ENCODE measurements at places on chromosomes 1 and 21. TPM values are rescaled to one million over a fixed set of nuclear protein-coding genes. Genes with fewer than 3 reads are reported as not detected.
A peak's percentile ranks its signal among the peaks of the same experiment; 100 is the strongest.

The IL20 gene
- not detected for total RNA-seq

The KCNE2 gene
- not detected for total RNA-seq

The ARHGAP29 gene
- 22.3 TPM for total RNA-seq

The WASF2 gene
- total RNA-seq: 103 TPM

The RPF1 gene
- 34.0 TPM for total RNA-seq

The FBXO2 gene
- 1.8 TPM for total RNA-seq

The SLC44A3 gene
- 6.7 TPM for total RNA-seq

The HJV gene
- 43.8 TPM for total RNA-seq

GRCh38 chr1:159960721-159961381, 6.8 kb upstream of the SLAMF9 start:
- peak overlapping the region; percentile 34 for H3K27ac ChIP-seq
- H3K4me3 ChIP-seq: peak overlapping the region; percentile 39
- DNase-seq: no peak
- no peaks in the 10 kb centered on the region for H3K4me1 ChIP-seq
- H3K27me3 ChIP-seq: no peaks in the 10 kb centered on the region

DNA sequence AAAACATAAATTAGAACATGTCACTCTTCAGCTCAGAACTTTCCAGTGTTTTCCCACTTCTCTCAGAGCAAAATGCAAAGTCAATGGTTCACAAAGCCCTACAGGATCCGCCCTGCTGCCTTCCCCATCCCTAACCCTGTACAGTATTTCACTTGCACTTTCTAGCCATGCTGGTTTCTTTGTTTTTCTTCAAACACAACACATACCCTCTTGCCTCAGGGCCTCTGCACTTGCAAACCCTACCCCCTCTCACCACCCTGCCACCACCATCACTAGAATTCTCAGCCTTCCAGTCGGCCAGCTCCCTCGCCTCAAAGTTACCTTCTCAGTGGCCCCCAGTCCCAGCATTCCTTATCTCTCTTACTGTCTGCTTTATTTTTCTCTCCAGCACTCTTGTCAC, 17.6 kb downstream of the TEX35 start:
- DNase-seq: no peak
- no peaks in the 10 kb centered on the region for H3K27me3 ChIP-seq
- no peak overlapping the region for H3K27ac ChIP-seq

GRCh38 chr1:203274603-203275381, 30.5 kb upstream of the BTG2 start:
- no peak for DNase-seq
- H3K4me1 ChIP-seq: peaks cover 13% of the 10 kb centered on the region
- H3K4me3 ChIP-seq: no peak overlapping the region
- H3K27me3 ChIP-seq: no peaks in the 10 kb centered on the region
- H3K27ac ChIP-seq: no peak overlapping the region

- H3K4me1 ChIP-seq: no peaks in the 10 kb centered on the region
- H3K36me3 ChIP-seq: no peaks in the 10 kb centered on the region
- no peak overlapping the region for H3K4me3 ChIP-seq
- H3K27ac ChIP-seq: no peak overlapping the region
Measured at GRCh38 chr1:23661887-23662286, 29.7 kb upstream of the RPL11 start.

- H3K4me1 ChIP-seq: peaks cover 12% of the 10 kb centered on the region
- no peaks in the 10 kb centered on the region for H3K27me3 ChIP-seq
- H3K36me3 ChIP-seq: no peaks in the 10 kb centered on the region
- no peak for DNase-seq
- no peak overlapping the region for H3K27ac ChIP-seq
- H3K4me3 ChIP-seq: peak overlapping the region; percentile 40
Measured at GRCh38 chr1:202159534-202160371, 649 bp downstream of the PTPN7 start.

- DNase-seq: peak; percentile 28
- H3K4me3 ChIP-seq: peak overlapping the region; percentile 89
- no peaks in the 10 kb centered on the region for H3K36me3 ChIP-seq
Measured at GRCh38 chr1:192810253-192810880, 1.5 kb downstream of the RGS2 start.

GRCh38 chr1:67677930-67678329, 7.1 kb upstream of the GADD45A start:
- H3K27me3 ChIP-seq: no peaks in the 10 kb centered on the region
- no peak overlapping the region for H3K4me3 ChIP-seq
- no peak overlapping the region for H3K27ac ChIP-seq
- H3K36me3 ChIP-seq: no peaks in the 10 kb centered on the region

GRCh38 chr1:39105841-39106765, 80.0 kb downstream of the NDUFS5 start:
- no peaks in the 10 kb centered on the region for H3K36me3 ChIP-seq
- DNase-seq: peak; percentile 81
- H3K27me3 ChIP-seq: no peaks in the 10 kb centered on the region
- H3K27ac ChIP-seq: peak overlapping the region; percentile 94

DNA sequence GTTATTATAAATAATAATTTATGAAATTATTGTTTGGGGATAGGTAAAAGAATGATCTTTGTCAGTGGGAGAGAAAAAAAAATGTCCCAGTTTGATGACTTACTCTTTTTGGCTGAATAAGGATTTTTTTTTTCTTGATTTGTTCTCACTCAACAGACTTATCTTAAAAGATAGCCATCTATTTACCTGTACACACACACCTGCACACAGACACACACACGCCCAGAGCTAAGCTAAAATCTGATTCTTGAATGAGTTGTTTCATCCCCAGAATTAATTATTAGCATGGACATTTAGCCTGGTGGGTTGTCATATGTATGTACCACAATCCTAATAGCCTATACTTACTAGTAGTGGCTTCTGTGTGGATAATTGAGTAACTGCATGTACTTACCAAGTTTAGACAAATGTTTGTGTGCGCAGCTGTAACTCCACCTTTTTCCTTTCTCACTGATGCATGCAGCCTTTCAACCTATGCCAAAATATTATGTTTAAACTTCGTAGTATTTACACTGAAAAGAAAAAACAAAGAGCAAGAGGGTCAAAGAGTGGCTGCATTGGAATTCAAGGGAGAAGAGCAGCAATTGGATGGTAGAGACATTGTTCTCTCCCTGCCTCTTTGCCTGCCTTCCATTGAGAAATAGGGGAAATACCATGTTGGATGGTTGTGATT, 174.3 kb downstream of the ADGRL2 start:
- H3K27ac ChIP-seq: no peak overlapping the region
- no peak overlapping the region for H3K4me3 ChIP-seq
- no peaks in the 10 kb centered on the region for H3K4me1 ChIP-seq
- no peaks in the 10 kb centered on the region for H3K27me3 ChIP-seq
- DNase-seq: no peak
- H3K36me3 ChIP-seq: peaks cover 40% of the 10 kb centered on the region

- H3K27me3 ChIP-seq: no peaks in the 10 kb centered on the region
- no peaks in the 10 kb centered on the region for H3K36me3 ChIP-seq
- DNase-seq: peak; percentile 73
- peak overlapping the region; percentile 84 for H3K27ac ChIP-seq
Measured at GRCh38 chr21:46459356-46460112, 843 bp downstream of the DIP2A start.

DNA sequence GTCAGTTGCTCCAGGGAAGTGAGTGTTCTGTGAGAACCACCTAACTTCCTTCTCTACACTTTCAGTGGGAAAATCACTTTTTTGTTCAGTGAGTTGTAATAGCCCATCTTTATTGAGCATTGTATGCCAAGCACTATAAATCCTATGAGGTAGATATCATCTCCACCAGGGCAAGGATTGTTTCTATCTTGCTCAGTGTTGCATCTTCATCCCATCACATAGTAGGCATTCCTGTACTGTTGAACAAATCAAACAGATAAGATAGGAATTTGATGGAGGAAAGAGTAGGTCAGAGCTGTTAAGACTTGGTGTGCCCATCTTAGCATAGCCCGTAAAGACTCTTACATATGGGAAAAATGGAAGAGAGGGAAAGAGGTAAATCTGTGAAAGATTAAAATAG, 2.9 kb upstream of the PIGV start:
- DNase-seq: no peak
- H3K27me3 ChIP-seq: no peaks in the 10 kb centered on the region
- no peaks in the 10 kb centered on the region for H3K36me3 ChIP-seq
- H3K27ac ChIP-seq: peak overlapping the region; percentile 99
- peaks cover 32% of the 10 kb centered on the region for H3K4me1 ChIP-seq

GRCh38 chr1:178282949-178283367, 189.1 kb downstream of the RASAL2 start:
- peaks cover 40% of the 10 kb centered on the region for H3K36me3 ChIP-seq
- H3K4me3 ChIP-seq: no peak overlapping the region
- H3K4me1 ChIP-seq: peaks cover 45% of the 10 kb centered on the region
- DNase-seq: no peak

DNA sequence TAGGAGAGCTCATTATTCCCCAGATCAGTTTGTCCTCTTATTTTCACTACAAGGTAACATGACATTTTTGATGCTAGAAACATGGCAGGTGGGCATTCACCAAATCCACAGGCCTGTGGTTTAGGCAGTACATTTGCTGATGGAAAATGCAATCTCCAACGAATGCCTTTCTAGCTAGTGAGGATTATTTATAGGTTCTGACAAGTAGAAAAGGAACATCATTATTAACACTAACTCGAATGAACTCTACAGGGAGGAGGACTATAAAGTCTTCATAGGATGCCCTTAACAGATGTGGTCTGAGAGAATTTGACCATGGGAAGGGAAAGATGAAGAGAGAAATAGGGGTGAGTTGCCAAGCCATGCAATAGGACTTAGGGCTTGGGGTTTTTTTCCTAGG, 71.5 kb upstream of the BCL10 start:
- no peak overlapping the region for H3K4me3 ChIP-seq
- H3K27ac ChIP-seq: peak overlapping the region; percentile 18
- DNase-seq: no peak
- H3K36me3 ChIP-seq: no peaks in the 10 kb centered on the region

DNA sequence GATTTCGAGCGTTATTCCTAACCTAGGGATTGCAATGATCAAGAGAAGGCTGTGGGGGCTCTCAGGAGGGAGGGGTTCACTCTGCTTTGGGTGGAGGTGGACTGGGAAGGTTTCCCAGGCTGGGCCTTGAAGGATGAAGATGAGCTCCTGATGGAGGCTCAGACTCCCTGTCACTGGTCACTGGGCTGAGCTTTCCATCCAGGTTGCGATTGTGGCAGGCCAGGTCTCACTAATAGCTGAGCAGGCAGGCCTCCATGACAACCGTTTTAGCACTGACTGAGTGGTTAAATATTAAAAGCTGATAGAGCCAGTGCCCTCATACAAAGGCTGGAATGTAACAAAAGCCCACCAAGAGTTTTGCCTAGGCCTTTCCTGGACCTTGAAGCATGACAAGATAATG, 36.2 kb upstream of the EFCAB14 start:
- H3K4me3 ChIP-seq: no peak overlapping the region
- no peak for DNase-seq
- no peaks in the 10 kb centered on the region for H3K36me3 ChIP-seq
- H3K27me3 ChIP-seq: no peaks in the 10 kb centered on the region

GRCh38 chr21:43926196-43926595, 61.2 kb downstream of the AGPAT3 start:
- no peaks in the 10 kb centered on the region for H3K36me3 ChIP-seq
- H3K27me3 ChIP-seq: no peaks in the 10 kb centered on the region

- no peak overlapping the region for H3K4me3 ChIP-seq
- no peaks in the 10 kb centered on the region for H3K4me1 ChIP-seq
- no peak for DNase-seq
- H3K36me3 ChIP-seq: no peaks in the 10 kb centered on the region
- no peak overlapping the region for H3K27ac ChIP-seq
- H3K27me3 ChIP-seq: no peaks in the 10 kb centered on the region
Measured at GRCh38 chr21:20443558-20444155, 554.6 kb upstream of the NCAM2 start.

DNA sequence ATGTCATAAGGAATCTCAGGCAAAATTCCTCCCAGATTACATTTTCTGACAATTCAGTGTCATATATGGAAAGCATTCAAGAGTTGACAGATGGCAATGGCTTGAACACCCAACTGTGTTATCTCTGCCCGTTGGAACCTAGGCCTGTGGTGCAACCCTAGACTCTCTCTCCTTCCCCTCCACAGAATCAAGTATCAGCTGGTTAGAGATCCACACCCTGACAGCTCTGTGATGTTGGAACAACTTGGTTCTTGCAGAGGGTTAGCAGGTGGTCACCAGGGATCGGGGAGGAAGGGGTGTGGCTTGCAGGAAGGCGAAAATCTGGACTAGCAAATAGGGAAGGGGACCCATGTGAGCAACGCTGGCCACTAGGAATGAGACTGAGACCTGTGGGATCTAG, 26.3 kb downstream of the PCSK9 start:
- H3K4me3 ChIP-seq: no peak overlapping the region
- H3K27me3 ChIP-seq: no peaks in the 10 kb centered on the region
- peaks cover 44% of the 10 kb centered on the region for H3K36me3 ChIP-seq
- H3K4me1 ChIP-seq: peaks cover 43% of the 10 kb centered on the region
- H3K27ac ChIP-seq: peak overlapping the region; percentile 59

- H3K4me1 ChIP-seq: no peaks in the 10 kb centered on the region
- no peak overlapping the region for H3K27ac ChIP-seq
- no peak for DNase-seq
- no peak overlapping the region for H3K4me3 ChIP-seq
Measured at GRCh38 chr1:191152776-191153175, 675.1 kb upstream of the BRINP3 start.

- H3K36me3 ChIP-seq: no peaks in the 10 kb centered on the region
- DNase-seq: no peak
- no peak overlapping the region for H3K27ac ChIP-seq
- no peaks in the 10 kb centered on the region for H3K27me3 ChIP-seq
- no peak overlapping the region for H3K4me3 ChIP-seq
Measured at GRCh38 chr1:174407665-174408064, 40.1 kb upstream of the GPR52 start.

GRCh38 chr1:241167121-241167630, 189.8 kb downstream of the RGS7 start:
- no peak overlapping the region for H3K27ac ChIP-seq
- no peaks in the 10 kb centered on the region for H3K27me3 ChIP-seq
- no peaks in the 10 kb centered on the region for H3K36me3 ChIP-seq
- DNase-seq: no peak
- H3K4me1 ChIP-seq: no peaks in the 10 kb centered on the region

GRCh38 chr1:33710967-33711366, 152.9 kb upstream of the HMGB4 start:
- H3K4me3 ChIP-seq: no peak overlapping the region
- peaks cover 5% of the 10 kb centered on the region for H3K27me3 ChIP-seq
- no peaks in the 10 kb centered on the region for H3K4me1 ChIP-seq
- no peaks in the 10 kb centered on the region for H3K36me3 ChIP-seq

- H3K4me3 ChIP-seq: no peak overlapping the region
- no peaks in the 10 kb centered on the region for H3K27me3 ChIP-seq
- H3K27ac ChIP-seq: no peak overlapping the region
- H3K36me3 ChIP-seq: no peaks in the 10 kb centered on the region
- H3K4me1 ChIP-seq: no peaks in the 10 kb centered on the region
Measured at GRCh38 chr1:13664451-13664850, 35.5 kb upstream of the PRDM2 start.

DNA sequence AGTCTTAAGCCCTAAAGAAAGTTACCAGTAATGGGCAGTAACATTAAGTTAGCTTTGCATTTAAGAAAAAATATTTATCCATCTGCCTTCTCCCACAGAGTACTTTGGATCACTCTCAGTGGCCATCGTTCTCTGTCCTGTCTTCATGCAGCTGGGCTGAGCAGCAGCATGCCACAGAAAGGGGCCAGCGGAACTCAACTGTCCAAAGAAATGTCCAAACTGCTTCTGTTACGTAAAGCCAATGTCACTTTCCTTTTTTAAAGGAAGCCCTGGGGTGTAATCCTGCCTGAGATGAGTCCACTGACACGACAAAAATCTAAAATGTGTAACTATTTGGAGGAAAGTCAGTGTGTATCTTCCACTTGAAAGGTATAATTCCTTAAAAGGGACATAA, 291.6 kb downstream of the SMYD3 start:
- DNase-seq: no peak
- no peaks in the 10 kb centered on the region for H3K36me3 ChIP-seq
- H3K27ac ChIP-seq: no peak overlapping the region
- peaks cover 4% of the 10 kb centered on the region for H3K4me1 ChIP-seq
- H3K27me3 ChIP-seq: no peaks in the 10 kb centered on the region

Data from heart left ventricle (tissue), 16 donors.